Umbilical cord (tissue), 2 donors: ENCODE measurements at places on chromosomes 5 and 9.

- no peak for DNase-seq
Observed at GRCh38 chr9:84238652-84239051, 101.9 kb downstream of the SLC28A3 start.

DNA sequence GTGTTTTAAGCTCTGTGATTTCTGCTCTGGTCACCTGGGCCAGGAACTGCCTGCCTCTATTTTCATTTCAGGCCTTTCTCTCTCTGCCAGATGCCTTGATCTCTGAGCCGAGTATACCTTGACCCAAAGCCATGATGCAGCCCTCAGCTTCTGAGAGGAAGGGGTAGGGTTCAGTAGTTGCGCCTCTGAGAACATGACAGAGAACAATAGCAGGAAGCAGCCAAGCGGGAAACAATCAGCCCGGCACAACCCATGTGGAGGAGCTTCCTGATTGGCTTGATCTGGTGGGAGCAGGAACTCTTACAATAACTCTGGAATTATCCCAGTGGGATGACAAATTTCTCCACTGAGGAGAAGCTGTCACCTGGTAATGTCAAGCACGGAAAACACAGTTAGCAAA, 127.4 kb downstream of the PALM2AKAP2 start:
- DNase-seq: peak; percentile 53

DNA sequence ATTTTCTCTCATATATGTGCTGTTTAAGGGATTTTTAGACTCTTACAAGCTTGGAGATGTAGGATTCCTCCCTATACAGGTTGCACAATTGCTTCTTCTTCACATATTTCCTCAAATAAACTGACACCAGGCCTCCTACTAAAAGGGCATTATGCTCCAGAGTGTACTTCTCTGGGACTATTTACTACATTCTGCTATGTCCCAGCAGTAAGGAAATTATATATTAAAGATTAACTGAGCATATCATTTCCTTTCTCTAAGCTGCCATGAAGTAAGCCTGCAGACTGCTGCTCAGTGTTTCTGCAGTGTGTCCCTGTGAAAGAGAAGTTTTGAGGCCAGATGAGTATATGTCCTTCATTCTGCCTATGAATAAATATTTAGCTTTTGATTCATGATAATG, 356.9 kb upstream of the NUDT12 start:
- DNase-seq: peak; percentile 21

DNA sequence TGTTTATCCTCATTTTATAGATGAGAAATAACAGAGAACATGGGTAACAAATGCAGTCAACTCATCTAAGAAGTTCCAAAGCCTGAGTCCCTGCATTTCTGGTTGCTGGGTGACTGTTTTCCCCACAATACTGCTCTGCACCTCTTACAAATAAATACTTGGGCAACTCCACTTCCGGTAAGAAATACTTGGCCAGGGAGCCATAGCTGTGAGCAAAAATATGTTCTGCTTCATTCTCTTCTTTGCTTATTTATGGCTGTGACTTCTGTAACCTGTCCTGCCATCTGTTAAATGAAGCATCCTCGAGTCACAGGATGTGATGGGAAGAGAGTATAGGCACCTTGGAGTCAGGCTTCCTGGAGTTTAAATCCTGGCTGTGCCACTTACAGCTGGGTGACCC, 49.9 kb downstream of the GDNF start:
- DNase-seq: no peak

DNA sequence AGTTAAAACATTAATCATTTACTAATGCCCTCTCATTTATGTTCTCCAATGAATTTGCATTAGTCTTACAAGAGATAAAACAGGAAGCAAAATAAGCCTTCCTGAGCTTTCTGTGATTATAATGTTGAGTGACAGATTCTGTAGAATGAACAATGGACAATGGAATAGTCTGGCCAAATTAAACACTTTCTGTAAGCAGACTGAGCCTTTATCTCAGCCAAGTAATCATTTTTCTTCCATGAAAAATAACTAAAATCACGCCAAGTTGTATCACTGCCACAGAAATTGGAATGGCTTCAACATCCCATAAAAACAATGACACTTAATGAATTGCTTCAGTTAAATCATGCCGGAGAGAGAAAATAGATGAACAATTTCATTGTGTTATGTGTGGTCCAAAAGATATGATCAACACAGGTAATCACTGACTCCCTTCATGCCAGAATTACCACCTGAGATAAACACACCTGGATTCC, 63.0 kb downstream of the TSSK1B start:
- no peak for DNase-seq

GRCh38 chr5:23353286-23353685, 154.1 kb upstream of the PRDM9 start:
- DNase-seq: no peak

DNA sequence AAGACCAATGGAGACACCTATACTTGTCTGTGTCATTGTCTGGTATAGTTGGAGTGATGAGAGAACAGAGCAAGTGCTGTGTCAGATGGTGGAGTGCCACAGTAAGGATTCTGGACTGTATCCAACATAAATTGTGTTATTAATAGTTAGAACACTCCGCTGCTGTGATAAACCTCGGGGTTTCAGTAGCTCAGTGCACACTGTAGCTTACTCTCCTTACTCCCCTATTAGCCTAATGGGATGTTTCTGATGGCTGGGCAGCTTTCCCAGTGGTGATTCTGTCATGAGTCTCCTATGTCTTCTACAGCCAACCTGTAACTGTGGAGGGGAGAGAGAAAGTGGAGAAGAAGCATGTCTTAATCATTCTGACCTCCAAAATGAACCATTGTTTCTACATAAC, 127.6 kb upstream of the PTCH1 start:
- DNase-seq: peak; percentile 11

DNA sequence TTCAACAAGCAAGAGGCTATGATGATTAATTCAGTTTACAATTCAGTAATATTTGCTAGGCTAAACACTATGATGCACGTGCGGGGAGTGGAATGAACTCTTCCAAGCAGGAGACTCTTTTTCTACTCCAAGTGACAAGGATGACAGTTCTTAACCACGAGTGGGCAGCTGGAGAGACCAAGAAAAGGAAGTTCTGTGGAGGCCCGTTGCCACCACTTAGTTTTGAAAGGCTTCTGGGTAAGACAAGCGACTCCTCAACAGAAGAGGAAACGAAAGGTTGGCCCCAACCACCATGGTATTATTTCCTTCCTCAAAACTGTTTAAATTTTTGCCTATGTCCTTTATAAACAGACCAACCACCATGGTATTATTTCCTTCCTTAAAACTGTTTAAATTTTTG, 2.8 kb downstream of the DCAF12 start:
- peak; percentile 45 for DNase-seq

GRCh38 chr9:129584136-129584535, 36.8 kb downstream of the C9orf50 start:
- peak; percentile 88 for DNase-seq

- DNase-seq: no peak
Observed at GRCh38 chr5:79021753-79022152, 36.6 kb upstream of the ARSB start.

- DNase-seq: no peak
Observed at GRCh38 chr9:135214054-135214640, 126.7 kb downstream of the OLFM1 start.

GRCh38 chr5:1246711-1247431, 21.7 kb downstream of the SLC6A18 start:
- DNase-seq: peak; percentile 28

- DNase-seq: no peak
Observed at GRCh38 chr5:152900332-152900731, 495.3 kb upstream of the NMUR2 start.

DNA sequence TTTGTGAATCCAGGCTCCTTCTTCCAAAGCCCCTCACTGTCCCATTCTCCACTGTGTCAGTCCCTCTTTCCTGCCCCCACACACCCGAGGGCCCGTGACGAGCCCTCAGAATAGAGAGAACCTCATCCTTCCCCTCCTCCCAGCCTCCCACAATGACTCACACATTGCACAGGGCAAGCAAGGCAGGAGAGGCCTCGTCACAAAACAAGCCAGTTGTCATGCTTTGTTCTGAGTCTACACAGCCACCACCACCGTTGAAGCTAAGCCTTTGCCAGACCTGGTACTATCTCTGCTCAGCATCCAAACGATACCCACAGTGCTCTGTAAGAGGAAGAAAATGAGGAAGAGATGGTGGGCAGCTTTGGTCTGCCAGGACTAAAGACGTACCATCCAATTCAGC, 142.2 kb upstream of the ZNF366 start:
- DNase-seq: no peak

GRCh38 chr9:90219548-90220118, 423.0 kb downstream of the DIRAS2 start:
- no peak for DNase-seq

- DNase-seq: no peak
Observed at GRCh38 chr5:7625740-7626139, 225.2 kb downstream of the CFAP90 start.

DNA sequence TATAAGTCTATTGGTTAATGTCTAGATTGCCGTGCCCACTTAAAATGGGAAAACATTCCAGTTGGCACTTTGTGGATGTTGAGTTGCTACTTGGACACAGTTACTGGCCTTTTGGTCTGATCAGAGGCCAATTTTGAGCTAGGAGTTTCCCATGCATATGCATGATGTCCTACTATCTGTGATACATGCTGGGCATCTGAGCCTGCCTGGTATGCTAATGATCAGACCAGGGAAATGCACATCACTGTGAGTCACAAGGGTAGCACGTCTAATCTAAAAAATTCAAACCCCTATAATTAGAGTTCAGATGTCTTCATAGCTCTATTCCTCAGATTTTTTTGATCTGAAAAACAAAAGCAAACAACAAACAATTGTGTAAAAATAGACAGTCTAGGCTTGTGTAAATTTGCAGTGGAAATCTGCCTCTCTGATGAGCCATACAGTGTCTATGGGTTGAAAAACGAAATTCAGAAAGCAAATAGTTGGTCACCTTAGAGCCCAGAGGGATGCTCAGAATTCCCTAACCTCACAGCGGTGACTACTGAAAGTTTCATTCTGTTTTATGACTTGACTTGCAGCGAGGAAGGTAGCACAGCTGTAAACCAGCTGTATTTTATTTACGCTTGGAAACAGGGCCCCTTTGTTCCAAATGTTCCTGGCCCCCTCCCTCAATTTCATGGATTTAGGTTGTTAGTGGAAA, 37.3 kb downstream of the PALM2AKAP2 start:
- DNase-seq: no peak

GRCh38 chr9:110579862-110580219, 300 bp upstream of the SVEP1 start:
- peak; percentile 69 for DNase-seq

GRCh38 chr5:9438596-9439354, 107.1 kb downstream of the SEMA5A start:
- no peak for DNase-seq
